ENCODE measurements at places on chromosomes 6 and 20.

DNA sequence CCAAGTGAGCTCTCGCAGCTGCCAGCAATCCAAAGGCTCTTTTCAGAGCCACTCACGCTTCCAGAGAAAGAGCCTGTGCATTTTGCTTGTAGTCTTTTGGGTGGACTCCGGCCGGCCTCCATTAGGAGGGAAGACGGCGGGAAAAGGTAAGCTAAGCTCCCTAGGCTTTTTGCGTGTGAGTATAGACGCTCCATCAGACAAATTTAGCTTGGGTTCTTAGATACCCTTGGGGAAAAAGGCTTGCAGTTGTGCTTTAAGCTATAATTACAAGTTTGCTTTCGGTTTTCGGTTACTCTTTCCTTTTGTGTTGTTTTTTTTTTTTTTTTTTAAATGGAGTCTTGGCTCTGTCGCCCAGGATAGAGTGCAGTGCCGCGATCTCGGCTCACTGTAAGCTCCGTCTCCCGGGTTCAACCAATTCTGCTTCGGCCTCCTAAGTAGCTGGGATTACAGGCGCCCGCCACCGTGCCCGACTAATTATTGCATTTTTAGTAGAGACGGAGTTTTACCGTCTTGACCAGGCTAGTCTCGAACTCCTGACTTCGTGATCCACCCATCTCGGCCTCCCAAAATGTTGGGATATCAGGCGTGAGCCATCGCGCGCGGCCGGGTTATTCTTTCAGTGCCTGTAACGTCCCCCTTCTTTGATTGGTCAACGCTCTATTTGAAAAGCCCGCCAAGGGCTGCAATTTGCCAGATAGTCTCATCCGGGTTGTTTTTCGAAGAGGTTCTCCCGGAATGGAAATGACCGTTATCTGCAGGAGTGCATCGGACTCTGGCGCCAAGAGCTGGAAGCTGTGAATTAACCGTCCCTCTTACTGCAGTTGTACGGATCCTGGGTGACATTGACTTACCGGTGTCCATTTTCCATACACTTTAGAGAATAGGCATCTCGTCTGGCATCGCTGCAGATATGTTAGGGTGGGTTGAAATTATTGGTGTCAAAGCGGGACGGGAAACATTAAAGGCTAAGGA lies 18.1 kb downstream of the OR2B2 start:
- peak; percentile 56 for DNase-seq

GRCh38 chr20:9555781-9556180 lies 41.4 kb downstream of the LAMP5 start:
- DNase-seq = peak; percentile 18

- no peak for DNase-seq
Measured at GRCh38 chr6:115681978-115682775, 378.5 kb downstream of the FRK start.

- DNase-seq = no peak
Measured at GRCh38 chr20:3068075-3068474, 3.3 kb upstream of the OXT start.

DNA sequence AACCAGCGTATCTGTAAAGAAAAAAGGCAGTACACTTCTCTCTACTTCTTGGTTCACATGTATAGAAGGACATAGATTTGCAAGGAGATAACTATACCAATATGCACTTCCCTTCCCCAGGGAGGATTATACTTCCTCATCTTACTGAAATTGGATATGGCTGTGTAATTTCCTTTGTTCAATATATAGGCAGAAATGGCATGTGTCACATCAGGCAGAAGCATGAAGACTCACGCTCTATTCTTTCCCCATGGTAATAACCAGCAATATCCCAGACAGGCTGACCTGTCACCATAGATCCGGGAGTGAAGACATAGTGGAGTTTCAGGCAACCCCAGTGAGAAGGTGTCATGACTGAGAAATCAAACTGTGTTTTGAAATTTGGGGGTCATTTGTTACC lies 518.3 kb downstream of the KIF16B start:
- DNase-seq = no peak

DNA sequence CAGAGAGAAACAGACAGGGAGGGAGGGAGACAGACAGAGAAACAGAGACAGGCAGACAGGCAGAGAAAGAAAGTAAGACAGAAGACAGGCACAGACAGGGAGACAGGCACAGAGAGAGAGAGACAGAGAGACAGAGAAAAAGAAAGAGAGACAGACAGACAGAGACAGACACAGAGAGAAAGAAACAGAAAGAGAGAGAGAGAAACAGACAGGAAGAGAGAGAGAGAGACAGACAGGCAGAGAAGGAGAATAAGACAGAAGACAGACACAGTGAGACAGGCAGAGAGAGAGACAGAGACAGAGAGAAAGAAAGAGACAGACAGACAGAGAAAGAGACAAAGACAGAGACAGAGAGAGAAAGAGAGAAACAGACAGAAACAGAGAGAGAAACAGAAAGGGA lies 754.8 kb upstream of the DEFB115 start:
- no peak for DNase-seq

GRCh38 chr6:63705707-63706106 lies 70.1 kb downstream of the PHF3 start:
- no peak for DNase-seq

GRCh38 chr6:144820270-144820669 lies 535.1 kb downstream of the UTRN start:
- DNase-seq = no peak

GRCh38 chr6:36599791-36600209 lies 5.6 kb downstream of the SRSF3 start:
- DNase-seq = peak; percentile 57

DNA sequence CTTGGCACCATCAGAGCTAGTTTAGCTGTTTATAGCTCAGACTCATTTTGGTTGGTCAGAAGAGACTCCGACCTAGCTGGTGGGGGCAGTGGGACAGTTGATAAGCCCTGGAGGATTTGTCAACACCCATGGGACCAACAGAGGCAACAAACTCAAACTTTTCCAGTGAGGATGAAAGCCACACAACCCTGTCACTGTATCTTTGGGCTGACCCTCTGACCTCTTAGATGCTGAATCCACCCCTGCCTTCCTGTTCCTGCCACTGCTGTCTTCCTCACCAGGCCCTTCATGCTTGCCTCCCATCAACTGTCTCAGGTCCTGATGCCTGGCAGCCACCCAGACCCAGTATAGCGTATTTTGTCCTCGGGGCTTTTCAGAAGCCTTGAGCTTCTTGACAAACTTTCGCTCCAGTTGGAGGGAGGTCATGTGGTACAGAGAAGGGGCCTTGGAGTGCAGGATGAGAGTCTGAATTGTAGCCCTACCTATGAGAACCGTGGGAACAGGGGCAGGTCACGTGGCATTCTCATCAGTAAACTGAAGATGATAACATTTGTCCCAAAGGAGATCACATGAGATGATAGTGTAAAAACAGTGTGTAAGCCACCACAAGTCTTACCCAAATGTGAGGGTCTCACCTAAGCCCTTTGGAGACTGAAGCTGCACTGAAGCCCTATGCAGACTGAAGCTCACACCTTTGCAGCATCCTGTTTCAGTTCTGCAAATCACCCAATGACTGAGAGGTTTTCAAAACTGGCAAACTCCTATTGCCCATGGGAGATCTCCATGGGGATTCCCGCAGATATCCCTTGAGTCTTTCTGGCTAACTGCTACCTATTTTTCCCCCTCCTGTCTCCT lies 72.0 kb upstream of the F13A1 start:
- DNase-seq = no peak

GRCh38 chr6:49325891-49326290 lies 137.2 kb downstream of the MMUT start:
- no peak for DNase-seq

GRCh38 chr20:57818418-57819181 lies 108.8 kb upstream of the PMEPA1 start:
- no peak for DNase-seq

DNA sequence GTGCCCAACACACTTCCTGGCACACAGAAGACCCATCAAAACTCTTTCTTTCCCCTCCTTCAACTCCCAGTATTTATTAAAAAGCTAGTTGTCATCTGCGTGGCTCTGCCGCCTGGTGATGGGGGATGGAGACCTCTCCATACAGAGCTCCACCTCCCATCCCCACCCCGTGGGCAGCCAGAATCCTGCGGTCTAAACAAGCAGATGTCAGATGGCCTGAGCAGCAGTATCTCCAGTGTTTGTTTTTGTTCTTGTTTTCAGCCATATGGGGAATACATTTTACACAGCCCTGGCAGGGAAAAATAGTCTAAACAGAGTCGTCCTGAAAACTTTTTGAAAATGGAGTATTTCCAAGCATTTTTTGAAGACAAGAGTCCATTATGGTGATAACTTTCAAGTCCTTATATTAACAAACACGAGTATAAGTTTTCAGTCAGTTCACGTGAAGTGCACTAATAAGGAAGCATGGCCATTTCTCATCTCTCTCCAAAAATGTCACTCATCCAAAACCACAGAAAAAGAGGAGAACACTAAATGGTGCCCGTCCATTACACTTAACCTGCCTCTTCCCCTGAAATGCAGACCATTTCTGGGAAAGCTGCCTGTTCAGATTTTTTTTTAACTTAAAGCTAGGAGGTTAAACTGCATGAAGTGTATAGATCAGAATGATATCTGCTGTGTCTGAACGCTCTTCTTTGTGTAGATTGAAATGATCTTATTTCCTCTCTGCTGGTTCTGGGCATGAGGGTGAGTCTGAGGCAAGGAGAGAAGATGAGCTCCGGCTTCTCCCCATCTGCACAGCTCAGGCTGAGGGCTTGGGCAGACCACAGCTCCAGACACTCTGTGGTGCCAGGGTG lies 91.0 kb downstream of the TCP11 start:
- DNase-seq = no peak

DNA sequence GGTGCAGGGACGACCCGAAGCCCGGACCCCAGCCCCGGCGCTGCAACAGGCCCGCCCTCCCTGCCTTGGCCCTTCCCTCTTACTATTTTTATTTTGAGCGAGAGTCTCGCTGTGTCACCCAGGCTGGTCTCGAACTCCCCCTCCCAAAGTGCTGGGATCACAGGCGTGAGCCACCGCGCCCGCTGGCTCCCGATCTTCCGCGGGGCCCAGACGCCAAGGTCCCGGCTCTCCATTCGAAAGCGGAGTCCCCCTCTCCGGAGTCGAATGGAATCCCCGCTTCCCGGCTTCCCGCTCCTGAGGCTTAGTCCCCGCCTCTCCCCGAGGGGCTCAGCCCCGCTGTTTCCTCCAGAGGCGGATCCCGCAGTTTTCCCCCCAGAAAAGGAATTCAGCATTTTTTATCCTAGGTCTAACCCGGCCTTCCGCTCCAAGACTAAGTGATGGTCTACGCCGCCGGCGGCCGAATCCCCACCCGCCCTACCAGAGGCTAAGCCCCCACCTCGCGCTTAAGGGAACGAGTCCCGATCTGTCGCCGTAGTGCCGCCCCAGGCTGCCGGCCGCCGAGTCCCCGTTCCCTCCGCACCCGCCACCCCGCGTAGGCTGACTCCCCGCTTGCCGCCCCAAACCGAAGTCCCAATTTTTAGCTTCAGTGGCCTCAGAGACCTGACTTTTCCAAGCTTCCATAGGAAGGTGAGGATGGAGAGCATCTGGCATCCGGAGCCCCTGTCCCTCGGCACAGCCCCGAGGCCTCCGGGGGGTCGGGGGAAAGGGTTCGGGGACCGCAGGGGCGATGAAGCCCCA lies 11.5 kb upstream of the TMC2 start:
- DNase-seq = no peak

DNA sequence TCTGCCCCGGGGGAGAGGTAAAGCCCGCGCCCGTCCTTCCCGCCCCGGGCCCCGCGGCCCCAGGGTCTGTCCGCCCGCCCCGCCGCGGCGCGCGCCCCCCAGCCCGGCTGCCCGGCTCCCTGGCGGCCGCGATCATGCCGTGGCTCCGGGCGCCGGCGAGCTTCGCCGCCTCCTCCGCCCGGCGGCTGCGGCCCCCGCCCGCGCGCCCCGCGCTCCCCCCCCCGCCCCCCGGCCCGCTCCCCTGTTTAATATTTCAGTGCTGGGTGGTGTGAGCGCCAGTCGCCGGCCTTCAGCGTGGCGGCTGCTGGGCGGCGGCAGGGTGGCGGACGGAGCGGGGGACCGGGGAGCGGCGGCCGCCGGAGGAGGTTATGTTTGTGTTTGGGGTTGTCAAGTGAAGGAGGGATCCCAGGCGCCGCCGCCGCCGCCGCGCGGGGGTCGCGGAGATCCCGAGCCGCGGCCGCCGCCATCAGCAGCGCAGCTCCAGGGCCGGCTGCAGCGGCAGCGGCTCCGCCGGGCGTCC lies at the start of gene HIVEP1:
Gene HIVEP1, plus strand, starts transcription at position 275 of the 520 bp plus-strand sequence. CDS start 3,317 bp downstream, outside the sequence.
- no peak for DNase-seq

DNA sequence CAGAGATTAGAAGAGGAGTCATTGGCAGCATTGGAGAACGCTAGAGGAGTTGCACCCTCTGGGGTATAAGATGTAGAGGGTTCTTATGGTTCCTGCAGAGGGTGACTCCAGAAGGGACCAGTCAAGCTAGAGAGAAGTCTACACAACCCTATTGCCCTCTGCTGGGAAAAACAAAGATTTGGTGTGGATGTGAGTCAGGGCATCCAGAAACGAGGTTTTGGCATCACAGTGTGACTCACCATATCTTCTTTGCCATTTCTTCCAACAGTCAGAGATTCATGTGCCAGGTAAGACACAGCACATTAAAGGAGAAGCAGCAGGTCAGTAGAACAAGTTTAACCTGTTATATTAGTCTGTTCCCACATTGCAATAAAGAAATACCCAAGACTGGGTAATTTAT lies 598.8 kb downstream of the MAFB start:
- no peak for DNase-seq

DNA sequence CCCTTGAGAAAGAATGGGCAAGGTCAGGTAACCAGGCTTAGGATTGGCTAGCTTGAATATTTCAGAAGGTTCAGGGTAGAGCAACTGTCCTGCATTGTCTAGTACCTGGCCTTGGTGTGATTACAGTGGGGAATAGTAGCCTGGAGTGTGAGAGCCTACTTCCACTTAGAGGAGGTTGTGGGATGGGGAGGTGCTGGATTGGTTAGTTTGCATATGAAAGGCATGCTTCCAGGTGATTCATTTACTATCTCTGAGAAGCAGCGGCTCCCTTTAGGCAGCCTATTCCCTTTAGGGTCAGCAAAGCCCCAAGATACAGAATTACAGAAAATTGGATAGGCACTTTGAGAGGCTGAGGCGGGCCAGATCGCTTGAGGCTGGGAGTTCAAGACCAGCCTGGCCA lies 25.0 kb upstream of the SCGN start:
- no peak for DNase-seq

DNA sequence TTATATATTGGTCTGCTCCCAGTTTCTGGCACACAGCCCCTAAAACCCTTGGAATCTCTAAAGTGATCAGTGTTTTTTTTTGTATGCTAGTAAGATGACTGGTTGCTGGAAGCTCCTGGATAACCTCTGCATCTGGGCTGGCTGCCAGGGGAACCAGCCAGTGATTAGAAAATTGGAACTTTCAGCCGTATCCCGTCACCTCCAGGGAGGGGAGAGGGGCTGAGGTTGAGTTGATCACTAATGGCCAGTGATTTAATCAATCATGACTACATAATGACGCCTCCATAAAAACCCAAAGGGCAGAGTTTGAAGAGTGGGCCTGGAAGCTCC lies 48.0 kb upstream of the NOP56 start:
- DNase-seq = no peak

GRCh38 chr6:122751326-122751725 lies 28.2 kb upstream of the FABP7 start:
- DNase-seq = no peak

All from A549 (cell line).